ENCODE measurements at places on chromosomes 6 and 20. TPM values are rescaled to one million over a fixed set of nuclear protein-coding genes. Genes with fewer than 3 reads are reported as not detected.

SMIM28 gene
- not detected for total RNA-seq

BFSP1 gene
- total RNA-seq = 5.7 TPM

DNA sequence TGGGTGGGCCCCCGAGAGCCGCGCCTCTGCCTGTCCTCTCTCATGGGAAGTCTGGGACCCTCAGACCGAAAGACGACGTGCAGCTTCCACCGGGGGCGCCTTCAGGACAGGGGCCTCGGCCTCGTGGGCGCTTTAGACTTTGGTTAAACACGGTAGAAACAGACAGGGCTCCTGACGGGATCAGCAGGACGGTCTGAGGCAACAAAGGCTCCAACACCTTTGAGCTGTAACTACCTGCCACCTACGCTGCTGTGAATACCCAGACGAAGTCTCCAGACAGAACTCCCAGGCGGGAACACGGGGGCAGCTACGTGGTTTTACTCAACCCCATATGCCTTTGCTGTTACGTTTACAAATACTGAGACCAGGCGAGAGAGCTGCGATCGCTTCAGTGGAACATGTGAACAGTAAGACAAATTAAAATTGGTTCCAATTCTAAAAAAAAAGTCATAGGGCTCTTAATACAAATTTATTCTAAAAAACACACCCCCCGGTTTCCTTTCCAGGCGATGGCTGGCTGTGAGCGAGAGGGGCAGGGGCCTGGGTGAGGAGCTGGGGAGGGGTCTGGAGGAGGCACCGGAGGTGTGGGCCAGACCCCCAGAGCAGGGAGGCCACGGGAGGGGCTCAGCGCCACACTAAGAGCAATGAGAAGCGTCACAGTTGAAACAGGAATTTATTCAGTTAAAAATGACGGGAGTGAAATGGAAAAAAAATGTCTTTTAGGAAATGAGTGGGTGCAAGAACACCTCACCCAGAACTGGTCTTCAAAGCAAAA, 453.2 kb downstream of the QKI start:
- no peak for DNase-seq

DNA sequence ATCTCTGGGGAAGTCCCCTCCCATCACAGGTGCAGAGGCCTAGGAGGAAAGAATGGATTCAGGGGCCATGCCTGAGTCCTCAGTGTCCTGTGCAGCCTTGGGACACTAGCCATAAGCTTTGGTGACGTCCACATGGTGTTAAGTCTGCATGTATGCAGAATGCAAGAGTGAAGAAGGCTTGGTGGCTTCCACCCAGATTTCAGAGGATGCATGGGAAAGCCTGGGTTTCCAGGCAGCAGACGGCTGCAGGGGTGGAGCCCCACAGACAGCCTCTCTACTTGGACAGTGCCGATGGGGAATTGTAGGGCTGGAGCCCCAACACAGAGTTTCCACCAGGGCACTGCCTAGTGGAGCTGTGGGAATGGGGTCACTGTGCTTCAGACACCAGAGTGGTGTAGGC, 117.1 kb upstream of the NRN1 start:
- no peak for DNase-seq

DNA sequence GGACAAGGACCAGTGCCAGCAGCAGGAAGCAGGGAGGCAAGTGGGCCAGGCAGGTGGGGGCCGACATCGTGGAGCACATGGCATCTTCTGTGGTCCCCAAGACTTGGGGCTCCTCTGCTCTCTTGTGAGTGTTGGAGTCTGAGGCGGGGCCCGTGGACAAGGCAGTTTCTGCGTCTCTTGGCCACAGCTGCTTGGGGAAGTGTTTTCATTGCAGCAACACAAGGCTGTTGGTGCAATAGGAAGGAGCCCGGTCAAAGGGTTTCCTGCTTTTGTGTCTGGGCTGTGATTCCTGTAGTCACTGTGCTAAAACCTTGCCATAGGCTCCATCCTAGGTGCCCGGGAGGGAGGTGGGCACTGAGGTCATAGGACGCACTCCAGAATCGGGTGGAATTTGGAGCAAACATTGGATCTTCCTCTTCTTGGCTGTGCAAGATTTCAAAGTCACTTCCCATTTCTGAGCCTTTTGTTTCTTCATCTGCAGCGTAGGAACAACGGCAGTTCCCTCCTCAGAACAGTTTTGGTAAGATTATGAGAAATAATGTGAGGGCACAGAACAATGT, at the start of gene SIRPB2:
SIRPB2 (minus strand) TSS at position 140 of the 560 bp plus-strand sequence; CDS start at position 79, 61 bp downstream.
- DNase-seq = no peak
